NCI-H69 (cell line): ENCODE measurements at places on chromosomes 3 and 15.

GRCh38 chr15:77387365-77388105, 32.4 kb downstream of the PEAK1 start:
- DNase-seq: peak; percentile 13

GRCh38 chr3:150751781-150752263, 11.1 kb downstream of the SIAH2 start:
- DNase-seq: no peak

- DNase-seq: no peak
Observed at GRCh38 chr3:134624537-134625287, 26.1 kb downstream of the KY start.

DNA sequence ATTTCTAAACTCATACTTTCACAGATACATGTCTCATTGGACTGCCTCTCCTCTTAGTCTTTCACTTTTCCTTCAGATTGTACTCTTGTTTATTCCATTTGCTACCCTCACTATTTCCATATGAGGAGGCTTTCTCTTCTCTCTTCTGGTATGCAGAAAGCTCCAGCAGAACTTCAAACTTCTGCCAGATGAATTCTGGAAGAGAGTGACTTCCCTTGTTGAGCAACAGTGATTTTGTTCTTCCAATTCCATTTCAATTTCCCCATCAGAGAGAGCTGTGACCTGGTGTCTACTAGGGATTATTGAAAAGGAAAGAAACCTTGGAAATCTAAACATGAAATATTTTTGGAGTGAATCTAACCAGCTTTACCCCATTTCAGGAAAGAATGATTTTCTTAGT, 523.2 kb upstream of the ZNF717 start:
- no peak for DNase-seq

DNA sequence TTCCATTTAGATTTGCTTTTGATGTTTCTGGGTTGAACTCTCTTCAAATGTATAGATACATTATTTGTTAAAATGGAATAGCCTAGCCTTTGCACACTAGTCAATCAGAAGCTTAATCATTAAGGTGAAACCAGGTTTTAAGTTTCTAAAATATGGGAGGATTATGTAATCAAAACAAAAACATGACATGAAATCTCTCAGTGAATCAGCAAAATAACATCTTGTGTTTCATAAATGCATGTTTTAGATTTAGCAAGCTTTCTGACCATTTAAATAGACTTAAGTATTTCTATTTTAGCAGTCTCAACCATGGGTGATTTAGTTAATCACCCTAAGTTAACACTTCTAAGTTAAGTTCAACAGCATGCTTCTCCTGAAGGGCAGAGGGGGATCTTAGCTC, 11.3 kb downstream of the GTF2E1 start:
- DNase-seq: no peak

GRCh38 chr3:76570436-76571057, 469.4 kb upstream of the ROBO2 start:
- peak; percentile 24 for DNase-seq

DNA sequence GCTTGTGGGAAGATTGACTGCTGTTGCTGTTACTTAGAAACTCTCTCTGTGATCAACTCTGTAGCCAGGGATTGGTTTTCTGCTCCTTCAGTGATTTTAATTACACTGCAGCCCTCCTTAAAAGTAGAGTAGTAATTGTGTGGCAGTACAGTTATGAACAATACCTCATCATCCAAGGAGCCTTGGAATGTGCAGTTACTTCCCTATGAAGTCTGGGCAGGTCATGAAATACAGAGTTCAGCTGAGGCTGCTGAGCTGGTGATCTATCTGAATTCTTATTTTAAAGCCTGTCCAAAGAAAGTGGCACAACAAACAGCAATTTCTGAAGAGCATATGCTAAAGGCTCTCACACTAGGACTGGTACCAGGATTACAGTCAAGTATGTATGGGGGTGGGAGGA, 37.4 kb upstream of the MRPL3 start:
- no peak for DNase-seq

GRCh38 chr3:128280481-128281052, 127.3 kb downstream of the EEFSEC start:
- DNase-seq: peak; percentile 92

GRCh38 chr3:69058947-69059224, 6.8 kb upstream of the TMF1 start:
- no peak for DNase-seq

DNA sequence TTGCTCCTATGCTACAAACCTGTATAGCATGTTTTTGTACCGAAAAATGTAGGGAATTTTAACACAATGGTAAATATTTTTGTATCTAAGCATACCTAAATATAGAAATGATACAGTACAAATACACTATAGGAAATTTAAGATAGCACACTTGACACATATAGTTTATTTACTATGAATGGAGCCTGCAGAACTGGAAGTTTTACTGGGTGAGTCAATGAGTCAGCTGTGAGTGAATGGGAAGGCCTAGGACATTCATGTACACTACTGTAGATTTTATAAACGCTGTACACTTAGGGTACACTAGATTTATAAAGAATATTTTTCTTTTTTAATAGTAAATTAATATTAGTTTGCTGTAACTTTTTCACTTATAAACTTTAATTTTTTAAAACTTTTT, 707.7 kb upstream of the EPHA6 start:
- DNase-seq: no peak

GRCh38 chr3:71244153-71244825, 339.2 kb downstream of the FOXP1 start:
- DNase-seq: no peak

GRCh38 chr3:194278186-194278845, 72.8 kb downstream of the CPN2 start:
- DNase-seq: peak; percentile 46

DNA sequence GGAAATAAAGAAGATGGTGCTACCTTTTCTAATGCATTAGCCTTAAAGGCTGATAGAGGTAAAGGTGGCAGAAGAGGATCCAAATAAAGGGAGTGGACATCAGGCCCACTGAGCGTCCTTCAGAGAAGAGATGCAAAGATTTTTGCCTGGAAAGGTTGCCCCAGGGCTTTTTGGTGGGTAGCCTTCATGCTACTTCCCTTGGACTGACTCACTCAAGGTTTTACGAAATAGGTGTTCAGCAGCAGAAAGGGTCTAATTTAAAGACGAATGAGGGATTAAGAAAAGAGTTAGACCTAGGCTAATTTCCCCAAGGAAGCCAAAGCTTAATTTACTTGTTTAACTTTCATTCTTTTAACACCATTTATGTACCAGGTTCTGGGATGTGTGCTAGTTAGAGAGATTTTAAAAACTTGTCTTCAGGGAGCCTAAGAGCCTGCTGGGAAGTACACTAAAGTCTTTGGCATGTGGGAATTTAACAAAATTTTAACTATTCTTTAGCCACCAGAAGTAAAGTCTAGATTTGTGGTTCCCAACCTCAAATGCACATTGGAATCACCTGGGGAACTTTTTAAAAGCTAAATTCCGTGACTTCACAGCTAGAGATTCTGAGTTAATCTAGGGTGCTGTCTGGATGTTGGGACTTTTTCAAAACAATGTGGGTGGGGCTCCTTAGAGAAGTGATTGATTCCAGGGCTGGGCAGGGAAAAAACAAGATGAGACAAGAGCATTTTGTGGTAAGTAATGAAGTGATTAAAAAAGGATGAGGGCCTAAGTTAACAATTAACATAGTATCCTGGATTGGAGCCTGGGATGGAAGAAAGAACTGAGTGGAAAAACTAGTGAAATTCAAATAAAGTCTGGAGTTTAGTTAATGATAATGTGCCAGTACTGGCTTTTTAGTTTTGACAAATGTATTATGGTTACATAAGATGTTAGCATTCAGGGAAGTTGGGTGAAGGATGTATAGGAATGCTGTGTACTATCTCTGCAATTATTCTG, 3.4 kb downstream of the IL20RB start:
- DNase-seq: no peak

- no peak for DNase-seq
Observed at GRCh38 chr15:70703096-70703878, 60.1 kb downstream of the UACA start.

GRCh38 chr15:40108061-40108854, 421 bp downstream of the BMF start:
- peak; percentile 63 for DNase-seq

DNA sequence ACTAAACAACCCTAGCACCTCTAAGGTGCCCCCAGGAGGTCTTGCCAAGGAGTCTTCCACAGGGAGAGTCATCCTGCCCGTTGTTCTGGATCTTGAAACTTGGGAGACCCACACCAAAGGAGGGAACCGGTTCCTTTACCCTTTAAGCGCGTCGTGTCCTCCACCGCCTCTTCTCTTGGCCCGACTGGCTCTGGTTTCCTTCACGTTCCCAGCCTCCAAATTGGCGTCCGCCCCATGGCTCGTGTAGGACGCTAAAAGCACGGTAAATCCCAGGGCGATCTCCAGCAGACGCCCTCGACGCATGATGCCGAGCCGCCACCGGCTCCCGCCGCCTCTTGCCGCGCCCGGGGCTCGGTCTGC, 1.1 kb downstream of the FBN1 start:
- DNase-seq: no peak

- peak; percentile 93 for DNase-seq
Observed at GRCh38 chr3:178419071-178419470, 117.2 kb upstream of the KCNMB2 start.

DNA sequence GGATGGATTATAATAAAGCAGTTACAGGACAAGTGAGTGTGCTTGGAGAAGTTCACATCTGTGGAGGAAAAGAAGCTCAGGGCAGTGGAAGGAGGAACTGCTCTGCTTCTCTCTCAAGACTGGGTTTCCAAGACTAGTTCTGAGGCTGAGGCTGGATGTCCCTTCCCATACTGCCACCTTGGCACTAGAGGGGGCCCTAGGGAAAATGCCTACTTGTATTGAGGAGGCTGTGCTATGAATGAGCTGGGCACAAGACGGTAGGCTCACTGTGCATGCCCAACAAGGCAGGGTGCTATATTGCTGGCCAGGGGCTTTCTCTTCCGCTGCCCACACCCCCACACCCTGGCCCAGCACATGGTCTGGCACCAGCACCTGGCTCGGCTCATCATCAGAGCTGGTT, 65.2 kb downstream of the SLCO2A1 start:
- peak; percentile 3 for DNase-seq

DNA sequence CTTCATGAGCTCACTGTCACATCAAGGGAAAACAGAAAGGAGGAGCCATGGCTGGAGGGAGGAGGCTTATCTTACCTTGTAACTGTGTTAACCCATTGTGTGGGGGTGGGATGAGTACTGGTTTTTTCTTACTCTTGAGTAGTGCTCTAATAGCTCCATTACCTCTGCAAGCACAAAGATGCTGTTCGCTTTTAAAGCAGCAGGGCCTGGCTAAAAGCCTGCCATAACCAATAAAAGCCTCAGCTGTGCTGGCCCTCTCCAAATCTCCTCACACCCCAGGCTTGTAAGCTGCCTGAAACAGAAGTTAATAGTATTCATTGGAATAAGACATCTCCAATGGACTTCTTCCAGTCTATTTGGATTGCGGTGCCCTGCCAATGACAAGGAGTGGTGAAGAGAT, 544.1 kb downstream of the TUSC7 start:
- DNase-seq: no peak

DNA sequence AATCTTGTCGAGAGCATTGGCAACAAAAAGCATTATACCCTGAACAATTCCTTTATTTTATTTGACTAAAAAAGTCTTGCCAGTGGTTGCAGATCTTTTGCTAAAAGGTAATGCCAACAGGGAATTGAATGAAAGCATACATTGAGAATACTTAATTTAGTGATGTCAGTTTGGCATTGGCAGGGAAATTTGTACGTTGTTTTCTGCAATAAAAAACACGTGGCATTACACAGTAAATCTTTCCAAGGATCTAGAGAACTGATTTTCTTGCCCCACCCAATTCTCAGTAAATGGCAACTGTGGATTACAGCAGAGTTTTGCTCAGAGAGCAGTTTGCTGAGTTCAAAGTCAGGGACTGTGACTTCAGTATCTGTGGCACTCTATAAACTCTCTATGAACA, 38.3 kb upstream of the IGSF10 start:
- DNase-seq: no peak

DNA sequence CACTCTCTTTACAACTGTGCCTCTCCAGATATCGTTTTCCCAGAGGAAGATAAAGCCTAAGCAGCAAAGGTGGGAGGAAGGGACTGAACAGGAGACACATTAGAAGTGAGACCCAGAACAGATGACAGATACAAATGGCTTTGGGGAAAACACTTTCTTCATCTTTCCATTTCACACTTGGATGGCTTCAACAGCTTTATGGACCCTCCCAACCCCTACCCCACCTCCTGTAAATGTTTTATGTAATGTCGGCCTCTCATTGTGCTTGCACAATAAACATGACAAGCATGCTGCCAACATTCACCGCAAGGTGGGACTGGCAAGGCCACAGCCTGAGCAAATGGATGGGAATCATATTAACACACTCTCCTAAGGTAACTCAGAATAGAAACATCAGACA, 1088.6 kb downstream of the TUSC7 start:
- DNase-seq: no peak

DNA sequence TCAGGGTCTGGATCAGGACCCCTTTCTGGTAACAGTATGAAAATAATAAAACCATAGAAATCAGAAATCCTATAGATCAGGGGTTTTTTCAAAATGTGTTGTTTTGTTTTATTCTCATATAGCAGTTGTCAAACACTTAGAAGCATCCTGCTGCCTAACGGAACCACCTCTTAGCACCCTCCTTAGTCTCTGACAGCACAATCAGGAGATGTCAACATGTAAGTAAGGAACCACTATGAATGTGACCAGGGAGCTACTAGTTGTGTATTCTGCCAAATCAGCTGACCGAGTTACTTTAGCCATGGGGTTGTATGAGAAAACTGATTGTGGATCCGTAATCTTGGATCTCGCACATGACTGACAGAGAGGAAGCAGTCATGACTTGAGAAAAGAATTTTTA, 22.2 kb downstream of the CCDC39 start:
- DNase-seq: peak; percentile 12

DNA sequence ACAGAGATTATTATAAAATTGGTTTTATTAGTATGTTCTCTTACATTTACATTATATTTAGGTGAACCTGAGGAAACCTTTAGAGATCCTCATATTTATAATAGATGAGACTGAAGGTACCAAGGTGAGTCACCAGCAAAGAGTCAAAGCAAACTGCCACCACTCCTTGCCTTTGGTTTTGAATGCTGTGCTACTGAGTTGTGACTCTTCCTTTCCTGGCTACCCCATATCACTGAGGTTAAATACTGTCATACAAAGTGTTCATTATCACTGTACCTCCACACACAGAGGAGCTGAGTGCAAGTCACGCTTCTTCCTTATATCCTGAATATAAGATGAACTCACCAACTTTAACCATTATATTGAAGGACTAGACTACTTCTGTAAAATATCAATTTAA, 168.2 kb downstream of the CBLB start:
- no peak for DNase-seq

- no peak for DNase-seq
Observed at GRCh38 chr15:86650094-86650493, 570.4 kb downstream of the AGBL1 start.

GRCh38 chr3:194296454-194297263, 54.5 kb downstream of the CPN2 start:
- DNase-seq: peak; percentile 46

DNA sequence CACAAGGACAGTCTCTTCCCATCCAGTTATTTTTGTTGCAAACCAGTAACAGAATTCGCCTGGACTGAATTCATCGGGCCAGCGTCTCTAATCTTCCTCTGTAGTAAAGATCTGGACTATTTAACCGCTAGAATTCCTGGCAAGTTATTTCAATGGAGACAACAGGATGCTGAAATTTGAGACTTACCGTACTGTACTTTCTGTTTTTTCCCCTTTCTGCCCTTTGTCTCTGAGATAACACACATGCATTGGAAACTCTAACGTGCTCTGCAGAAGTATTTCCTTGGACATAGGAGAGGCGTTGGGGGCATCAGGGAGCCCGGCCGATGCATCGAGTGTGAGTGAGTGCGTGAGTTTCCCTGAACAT, 61.5 kb downstream of the ASB7 start:
- DNase-seq: no peak

GRCh38 chr3:135231737-135232136, 436.7 kb downstream of the EPHB1 start:
- DNase-seq: peak; percentile 51
